ENCODE measurements at places on chromosomes 7 and 10.
A peak's percentile ranks its signal among the peaks of the same experiment; 100 is the strongest.

DNA sequence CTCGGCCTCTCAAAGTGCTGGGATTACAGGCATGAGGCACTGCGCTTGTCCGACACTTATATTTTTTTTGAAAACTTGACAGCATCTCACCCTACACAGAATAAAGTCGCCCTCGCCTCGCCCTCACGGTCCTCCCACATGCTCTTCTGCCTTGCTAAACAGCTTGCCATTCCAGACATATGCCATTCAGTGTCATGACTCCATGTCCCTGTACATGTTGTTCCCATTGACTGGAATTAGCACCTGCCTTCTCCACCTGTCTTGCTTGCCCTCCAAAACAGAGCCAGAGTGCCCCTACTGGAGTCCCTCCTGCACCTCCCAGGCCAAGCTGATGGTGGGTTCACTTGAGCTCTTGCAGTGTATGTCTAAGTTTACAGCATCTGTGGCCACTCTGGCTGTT, 6.2 kb downstream of the NIPSNAP2 start:
- no peak for DNase-seq

DNA sequence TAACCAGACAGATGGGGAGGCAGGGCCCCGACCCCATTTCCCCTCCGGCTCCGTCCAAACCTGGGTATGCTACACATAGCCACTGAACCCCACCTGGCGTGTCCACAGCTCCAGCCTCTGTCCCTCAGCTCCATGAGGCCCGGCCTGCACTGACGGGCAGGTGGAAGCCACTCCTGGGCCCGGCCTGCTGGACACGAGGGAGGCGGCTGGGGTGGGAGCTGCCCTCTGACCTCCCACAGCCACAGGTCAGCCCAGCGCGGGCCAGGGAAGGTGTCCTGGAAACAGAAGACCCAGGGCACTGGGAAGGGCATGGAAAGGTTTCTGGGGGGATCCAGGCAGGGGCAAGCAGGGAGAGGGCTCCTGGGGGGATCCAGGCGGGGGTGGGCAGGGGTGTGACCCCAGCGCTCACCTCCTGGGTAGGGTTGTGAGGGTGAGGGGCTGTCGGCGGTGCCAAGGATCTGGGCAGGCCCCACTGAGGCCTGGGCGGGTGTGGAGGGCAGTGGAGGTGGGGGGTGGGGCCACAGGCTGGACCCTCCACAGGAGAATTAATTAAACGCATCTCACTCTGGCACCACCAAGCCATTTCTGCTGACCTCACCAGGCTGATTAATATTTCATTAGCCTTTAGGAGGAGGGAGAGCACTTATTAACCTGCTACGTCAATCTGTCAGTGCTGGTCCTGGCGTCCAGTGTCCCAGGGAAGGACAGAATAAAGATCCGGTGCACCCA, 108.9 kb downstream of the UNCX start:
- DNase-seq, result no peak

DNA sequence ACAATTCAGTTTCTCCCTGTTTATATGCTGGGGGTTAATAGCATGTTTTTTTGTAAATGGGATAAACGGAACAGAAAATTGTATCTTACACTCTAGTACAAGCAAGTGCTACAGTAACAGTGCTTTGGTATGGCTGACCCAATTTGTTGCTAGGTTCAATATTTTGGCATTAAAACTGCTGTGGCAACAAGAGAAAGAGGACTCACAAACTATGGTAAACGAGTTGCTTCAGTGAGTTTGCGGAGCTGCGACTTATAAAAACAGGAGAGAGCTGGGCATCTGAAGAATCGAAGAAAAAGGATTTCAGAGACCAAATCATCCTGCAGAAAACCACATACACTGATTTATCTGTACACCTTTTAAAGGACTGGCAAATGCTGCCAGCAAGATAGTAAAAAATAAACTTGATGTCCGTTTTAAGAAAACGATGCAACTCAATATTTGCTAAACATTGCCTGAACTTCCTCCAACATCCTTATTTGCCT, 2.2 kb downstream of the GLUD1 start:
- DNase-seq, result no peak

DNA sequence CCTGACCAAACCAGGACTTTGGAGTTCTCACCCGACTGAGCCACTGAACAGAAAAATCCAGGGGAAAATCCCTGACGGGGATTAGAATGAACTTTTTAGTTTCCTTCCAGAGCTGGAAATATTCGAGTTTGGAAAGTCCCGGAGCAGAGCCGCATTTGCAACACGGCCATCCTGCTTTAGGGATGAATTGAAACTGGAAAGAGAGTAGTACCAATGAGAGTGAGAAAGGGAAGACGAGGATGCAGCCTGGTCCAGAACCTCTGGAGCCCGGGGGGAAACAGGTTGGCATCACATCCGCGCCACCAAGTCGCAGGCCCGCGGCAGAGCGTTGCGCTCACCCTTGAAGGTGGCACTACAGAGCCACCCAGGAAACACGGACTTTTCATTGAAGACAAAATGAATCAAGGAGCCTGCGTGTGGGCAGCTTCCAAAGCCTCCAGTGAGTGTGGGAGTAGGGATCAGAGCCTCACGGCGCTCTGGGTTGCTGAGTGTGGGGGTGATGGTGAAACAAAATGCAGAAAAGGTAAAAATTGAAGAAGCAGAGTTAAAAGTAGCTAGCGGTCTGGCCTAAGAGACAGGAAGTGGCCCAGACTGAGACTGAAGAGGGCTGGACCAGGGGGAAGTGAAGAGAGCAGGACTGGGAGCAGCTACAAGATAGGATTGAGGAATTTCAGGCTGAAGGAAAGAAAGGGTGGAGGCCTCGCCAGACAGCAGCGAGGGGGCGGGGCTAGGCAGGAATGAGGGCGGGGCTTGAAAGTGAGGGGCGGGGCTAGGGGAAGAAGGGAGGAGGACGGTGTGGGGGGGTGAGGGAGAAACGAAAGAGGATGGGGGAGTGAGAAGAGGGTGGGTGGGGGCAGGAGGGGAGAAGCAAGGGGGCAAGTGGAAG, 1.8 kb downstream of the SMURF1 start:
- peak; percentile 72 for DNase-seq

- DNase-seq, result no peak
Measured at GRCh38 chr10:88551246-88551645, 31.9 kb downstream of the RNLS start.

GRCh38 chr7:43054052-43054722, 58.3 kb upstream of the HECW1 start:
- DNase-seq, result no peak

- DNase-seq, result no peak
Measured at GRCh38 chr10:71472912-71473311, 76.2 kb downstream of the CDH23 start.

DNA sequence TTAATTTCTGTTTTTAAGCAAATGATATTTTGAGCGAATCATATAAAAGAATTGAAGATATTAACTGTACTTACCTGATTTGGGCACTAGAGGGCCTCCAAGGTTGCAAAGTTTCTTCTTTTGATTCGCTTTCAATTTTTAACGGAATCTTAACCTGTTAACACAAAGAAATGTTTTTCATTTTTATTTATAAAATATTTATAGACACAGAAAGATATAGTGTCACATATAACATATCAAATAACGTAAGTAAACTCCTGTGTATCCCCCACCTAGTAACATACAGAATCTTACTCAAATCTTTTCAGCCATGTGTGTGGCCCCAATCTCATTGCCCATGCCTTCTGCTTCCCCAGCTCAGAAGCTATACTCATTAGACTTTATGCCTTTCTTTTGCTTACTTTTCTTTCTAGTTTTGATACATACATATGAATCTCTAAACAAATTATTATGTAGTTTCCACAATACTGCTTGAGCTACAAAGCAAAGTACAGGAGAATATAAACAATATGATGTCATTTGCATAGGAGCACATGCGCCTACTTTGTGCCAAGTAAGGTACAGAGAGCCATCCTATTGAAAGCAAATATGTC, 49.5 kb upstream of the ZPBP start:
- DNase-seq, result no peak

- DNase-seq, result no peak
Measured at GRCh38 chr7:72321081-72321480, 91.1 kb downstream of the CALN1 start.

DNA sequence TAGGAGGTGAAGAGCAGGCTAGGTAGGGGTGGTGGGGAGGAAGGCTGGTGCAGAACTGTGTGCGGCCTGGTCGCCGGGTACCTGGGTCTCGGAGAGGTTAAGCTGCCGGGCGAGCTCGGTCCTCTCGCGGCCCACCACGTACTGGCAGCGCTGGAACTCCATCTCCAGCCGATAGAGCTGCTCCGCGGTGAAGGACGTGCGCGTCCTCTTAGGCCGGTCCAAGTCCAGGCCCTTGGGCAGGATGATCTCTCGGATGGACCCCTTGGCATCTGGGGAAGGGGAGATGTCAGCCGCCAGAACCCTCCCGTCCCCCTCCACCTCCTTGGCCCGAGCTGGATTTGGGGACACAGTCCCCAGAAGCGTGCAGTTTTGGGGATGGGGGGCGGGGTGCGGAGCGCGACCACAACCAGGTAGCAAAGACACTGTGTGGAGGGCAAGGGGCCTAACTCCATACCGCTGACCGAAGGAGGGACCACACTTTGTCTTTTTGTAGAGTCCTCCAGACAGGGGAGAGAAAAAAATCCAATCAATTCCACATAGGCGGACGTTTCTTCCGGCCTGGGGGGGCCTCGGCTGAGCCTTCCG, 1.6 kb downstream of the VAX1 start:
- DNase-seq, result no peak

- no peak for DNase-seq
Measured at GRCh38 chr7:88311675-88312036, 5.0 kb upstream of the STEAP4 start.

DNA sequence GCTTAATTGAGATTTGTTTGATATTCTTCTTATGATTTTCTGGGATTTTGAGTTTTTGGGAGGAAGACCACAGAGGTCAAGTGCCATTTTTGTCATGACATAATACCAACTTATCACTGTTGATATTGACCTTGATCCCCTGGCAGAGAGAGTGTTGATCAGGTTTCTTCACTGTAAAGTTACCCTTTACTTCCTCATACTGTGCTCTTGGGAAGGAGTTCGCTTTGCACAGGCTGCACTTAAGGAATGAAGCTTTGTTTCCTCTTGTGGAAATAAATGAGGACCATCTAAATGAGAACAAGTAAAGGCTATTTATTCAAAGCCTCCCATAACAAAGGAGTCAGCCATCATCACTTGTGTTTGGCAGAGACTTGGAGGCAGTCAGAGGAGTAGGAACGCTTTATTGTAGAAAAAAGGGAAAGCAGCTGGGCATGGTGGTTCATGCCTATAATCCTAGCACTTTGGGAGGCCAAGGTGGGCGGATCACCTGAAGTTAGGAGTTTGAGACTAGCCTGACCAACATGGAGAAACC, 16.1 kb downstream of the ST7 start:
- DNase-seq, result no peak

DNA sequence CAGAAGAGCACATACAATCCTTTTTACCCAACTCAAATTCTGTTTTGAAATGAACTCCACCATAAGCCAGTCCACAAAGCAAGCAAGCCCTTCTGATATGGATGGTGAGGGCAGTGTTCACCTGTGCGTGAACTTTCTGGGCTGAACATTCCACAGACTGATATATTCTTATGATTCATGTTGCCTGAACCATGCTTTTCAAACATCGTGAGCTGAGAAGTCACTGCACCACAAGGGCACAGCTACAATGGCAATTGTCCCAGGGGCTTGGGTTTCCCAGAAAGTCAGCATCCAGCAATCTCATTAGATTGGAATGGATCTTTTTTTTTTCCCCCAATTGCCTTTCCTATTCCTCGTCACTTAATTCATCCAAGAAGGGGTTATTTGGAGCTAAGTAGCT, 86.9 kb upstream of the ZNF438 start:
- DNase-seq, result no peak

- no peak for DNase-seq
Measured at GRCh38 chr7:3432911-3433310, 131.9 kb downstream of the SDK1 start.

DNA sequence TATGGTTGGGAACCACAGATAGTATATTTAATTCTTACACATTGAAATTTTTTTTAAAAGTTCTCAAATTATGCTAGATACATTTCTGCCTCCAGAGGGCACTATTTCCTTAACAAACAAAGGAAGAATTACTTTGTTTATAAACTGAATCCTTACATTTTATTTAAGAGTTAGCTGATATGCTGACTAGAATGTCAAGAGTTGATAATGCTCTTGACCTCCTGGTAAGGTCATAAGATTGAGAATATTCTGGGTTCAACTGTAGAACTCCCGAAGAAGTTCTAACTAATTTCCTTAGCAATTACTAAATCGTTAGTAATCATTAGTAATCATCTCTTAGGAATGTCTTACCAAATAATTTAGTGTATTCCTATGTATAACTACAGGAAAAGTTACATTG, 95.3 kb upstream of the CYP26C1 start:
- DNase-seq, result no peak

GRCh38 chr7:142557971-142558582, 191.2 kb upstream of the PRSS1 start:
- peak; percentile 29 for DNase-seq

GRCh38 chr7:66185680-66186187, 19.4 kb upstream of the TPST1 start:
- DNase-seq, result no peak

- DNase-seq, result no peak
Measured at GRCh38 chr7:112067200-112067599, 139.0 kb downstream of the DOCK4 start.

GRCh38 chr7:103809229-103809994, 180.0 kb downstream of the RELN start:
- no peak for DNase-seq

DNA sequence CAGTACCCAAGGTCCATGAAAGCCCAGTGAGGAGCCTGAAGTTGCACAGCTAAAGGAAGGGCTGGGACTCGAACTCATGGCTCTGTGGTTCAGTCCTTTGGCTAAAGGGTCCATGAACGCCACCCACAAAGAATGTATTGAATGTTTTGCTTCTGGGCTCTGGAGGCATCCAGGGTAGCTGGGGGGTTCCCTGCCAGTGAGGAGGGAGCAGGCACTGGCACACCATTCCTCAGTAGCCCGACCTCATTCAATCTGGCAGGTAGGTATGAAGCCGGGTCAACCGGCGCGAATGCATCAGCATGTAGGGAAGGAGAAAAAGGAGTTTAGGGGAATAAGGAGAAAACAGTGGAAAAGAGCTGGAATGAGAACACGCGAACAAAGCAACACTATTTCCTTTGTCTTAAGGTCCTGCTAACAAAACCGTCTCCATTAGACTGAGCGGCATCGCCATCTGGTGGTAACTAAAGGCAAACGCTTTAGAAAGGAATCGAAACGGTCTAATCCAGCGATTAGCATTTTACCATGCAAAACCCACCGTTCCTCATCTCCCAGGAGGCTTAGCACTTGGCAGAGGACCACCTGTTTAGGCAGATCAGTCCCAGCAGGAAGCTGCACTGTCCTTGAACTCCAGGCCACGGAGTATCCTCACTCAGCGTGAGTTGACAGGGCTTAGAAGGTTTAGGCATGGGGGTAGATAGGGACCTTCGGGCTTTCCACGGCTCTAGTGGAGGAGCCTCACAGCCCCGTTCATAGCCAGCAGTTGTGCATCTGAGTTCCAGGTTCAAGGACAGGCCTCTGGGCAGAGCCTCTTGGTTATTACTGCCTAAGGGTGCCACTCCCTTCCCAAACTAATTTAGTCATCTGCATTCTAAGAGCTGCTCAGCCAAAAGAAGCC, 122.8 kb downstream of the UBE2H start:
- DNase-seq, result peak; percentile 36
